Chondrocyte (in vitro differentiated cells): ENCODE measurements at places on chromosomes 6 and 20. TPM values are rescaled to one million over a fixed set of nuclear protein-coding genes. Genes with fewer than 3 reads are reported as not detected.

DNA sequence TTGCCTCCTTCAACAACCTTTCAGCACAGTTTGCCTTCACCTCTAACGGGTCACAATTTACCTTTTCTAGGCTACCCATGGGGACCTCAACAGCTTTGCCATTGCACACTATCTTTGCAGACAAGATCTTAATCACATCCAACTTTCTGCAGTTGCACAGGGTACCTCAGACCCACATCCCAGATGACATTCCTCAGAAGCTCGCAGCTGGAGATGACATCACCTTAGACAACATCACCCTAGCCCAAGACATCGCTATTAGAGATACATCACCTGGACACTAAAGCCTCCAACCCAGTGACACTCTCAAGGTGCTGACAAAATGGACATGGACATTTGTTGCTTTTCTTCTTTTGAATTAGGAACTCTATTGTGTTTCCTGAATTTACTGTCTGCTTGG is 38.6 kb upstream of the RPP40 start:
- DNase-seq = no peak

Gene PRDM13
- not detected in 3 replicates for total RNA-seq

Gene BTN3A1
- total RNA-seq = 10.9 to 19.3 TPM (median 11.6 TPM) in 3 replicates

DNA sequence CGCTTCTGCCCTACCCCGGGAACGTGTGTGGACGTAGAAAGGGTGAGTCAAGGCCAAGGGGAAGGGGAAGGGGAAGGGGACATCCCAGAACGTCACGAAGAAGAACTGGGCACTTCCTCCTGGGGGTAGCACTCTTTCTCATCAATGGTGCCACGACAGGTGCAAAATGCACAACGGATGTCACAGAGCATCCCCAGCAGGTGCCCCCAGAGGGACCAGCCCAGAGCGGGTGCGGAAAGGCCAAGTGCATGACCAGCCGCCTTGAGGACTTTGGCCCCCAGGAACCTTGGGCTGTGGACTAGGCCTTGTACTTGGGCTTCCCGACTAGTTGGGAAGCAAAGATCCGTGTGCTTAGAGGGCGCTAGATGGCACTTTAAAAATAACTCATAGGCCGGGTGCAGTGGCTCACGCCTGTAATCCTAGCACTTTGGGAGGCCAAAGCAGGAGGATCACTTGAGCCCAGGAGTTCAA is 12.1 kb upstream of the SRC start:
- peak; percentile 75 for DNase-seq

Gene GHRH
- total RNA-seq = not detected in 3 replicates

DNA sequence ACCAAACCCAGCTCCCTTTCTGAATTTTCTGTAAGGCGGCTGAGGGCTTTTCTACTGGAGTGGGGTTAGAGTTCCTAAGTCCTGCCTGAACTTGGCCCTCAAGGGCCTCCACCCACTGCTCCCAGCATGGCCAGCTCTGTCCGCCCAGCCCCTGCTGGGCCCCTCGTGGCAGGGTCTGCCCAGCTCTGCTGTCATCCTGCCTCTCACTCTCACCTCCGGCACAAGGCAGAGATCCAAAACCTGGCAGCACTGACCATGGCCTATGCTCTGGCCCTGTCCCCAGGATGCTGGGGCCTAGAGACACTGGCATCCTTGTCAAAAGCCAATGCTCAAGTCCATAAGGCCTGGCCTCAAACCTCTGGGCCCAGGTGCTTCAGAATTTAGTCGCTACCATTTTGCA is 61.1 kb downstream of the TAF4 start:
- DNase-seq = no peak

Gene GSTA3
- total RNA-seq = not detected in 3 replicates

Gene HSPA1L
- 0.89 to 1.5 TPM (median 1.00 TPM) in 3 replicates for total RNA-seq

GRCh38 chr6:16691324-16691723 is 69.9 kb downstream of the ATXN1 start:
- DNase-seq = no peak

- no peak for DNase-seq
These were observed 197.8 kb downstream of the HAO1 start for GRCh38 chr20:7742479-7742878.

Gene LINC00237
- not detected in 3 replicates for total RNA-seq

GRCh38 chr6:10417681-10418104 is 2.8 kb upstream of the TFAP2A start:
- no peak for DNase-seq

- DNase-seq = no peak
These were observed 589.4 kb downstream of the RFPL4B start for GRCh38 chr6:112936504-112936903.

DNA sequence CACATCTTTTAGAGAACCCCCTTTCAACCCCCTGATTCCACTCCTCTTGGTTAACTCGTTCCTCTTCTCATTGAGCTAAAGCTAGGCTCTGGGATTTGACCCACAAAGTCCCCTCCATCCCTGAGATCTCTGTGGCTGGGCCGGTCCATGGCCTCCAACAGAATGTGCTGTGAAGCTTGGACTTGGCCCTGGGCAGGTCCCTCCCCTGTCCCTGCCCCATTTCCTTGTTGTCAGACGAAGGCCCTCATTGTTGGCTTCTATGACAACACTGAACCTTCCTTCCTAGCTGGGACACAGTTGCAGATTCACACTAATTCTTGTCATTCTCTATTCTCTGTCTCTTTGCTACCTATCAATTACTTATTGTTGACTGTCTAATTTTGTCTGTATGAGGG is 156.1 kb downstream of the SYCP2 start:
- no peak for DNase-seq

DNA sequence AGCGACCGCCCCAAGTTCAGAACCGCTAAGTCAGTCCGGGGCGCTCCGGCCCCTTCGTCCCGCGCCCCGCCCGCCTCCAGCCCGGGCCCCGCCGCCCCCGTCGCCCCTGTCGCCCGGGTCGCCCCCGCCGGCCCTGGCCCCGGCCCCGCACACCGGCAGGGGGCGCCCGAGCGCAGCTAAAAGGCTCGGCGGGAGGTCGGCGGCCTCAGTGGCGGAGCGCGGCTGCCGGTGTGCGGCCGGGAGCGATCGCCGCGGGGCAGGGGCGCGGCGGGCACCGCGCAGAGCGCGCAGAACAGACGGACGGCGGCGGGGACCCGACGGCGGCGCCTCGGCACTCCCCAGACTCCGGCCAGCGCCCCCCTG is at the start of gene FNDC1:
Gene FNDC1, plus strand, starts transcription at position 208 of the 363 bp plus-strand sequence. CDS start 197 bp downstream, outside the sequence.
- DNase-seq = no peak

- no peak for DNase-seq
These were observed 252.0 kb downstream of the HIVEP2 start for GRCh38 chr6:142692942-142693341.

- DNase-seq = no peak
These were observed 24.4 kb downstream of the COMMD7 start for GRCh38 chr20:32718749-32719348.

Gene CBLN4
- total RNA-seq = not detected in 3 replicates

Gene HEY2
- total RNA-seq = 17.6 to 43.0 TPM (median 41.2 TPM) in 3 replicates

GRCh38 chr20:43827940-43828562 is 86.6 kb upstream of the TOX2 start:
- DNase-seq = no peak

DNA sequence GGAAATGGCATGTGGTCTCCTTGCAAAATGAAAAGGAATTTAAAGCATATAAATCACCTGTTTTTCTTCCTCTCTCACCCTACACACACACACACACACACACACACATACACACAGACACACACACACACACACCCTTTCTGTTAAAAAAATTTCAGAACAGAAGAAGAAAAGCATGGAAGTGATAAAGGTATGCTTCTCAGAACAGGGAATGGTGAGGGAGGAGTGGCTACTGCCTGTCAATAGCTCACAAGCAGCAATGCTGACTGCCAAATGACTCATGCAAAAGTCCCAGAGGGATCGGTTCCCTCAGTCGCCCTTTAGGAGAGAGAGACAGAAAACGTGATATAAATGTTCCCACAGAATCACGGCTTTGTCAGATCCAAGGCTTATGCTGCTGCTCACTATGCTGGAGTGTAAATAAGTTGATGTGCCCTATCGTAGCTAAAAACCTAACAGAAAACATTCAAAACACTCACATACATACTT is 102.6 kb downstream of the IBTK start:
- no peak for DNase-seq

Gene E2F1
- total RNA-seq = 7.5 to 17.0 TPM (median 7.6 TPM) in 3 replicates

DNA sequence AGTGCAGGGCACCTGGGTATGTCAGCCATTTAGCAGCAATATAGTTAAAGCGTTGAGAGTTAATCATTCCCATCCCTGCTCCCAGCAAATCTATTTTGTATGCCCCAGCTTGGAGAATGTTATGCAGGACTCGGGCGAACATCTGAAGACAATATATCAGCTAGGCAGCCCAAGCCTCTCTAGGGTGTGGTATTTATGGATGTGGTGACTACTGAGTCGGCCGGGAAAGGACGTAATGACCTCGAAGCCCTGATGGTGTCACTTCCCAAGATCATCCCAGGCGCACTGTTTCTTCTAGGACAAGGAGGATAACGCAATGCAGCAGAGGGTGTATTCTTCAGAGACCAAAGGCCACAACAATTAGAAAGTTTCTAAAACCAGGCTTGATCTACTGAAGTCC is 63.6 kb upstream of the FAM184A start:
- DNase-seq = no peak

DNA sequence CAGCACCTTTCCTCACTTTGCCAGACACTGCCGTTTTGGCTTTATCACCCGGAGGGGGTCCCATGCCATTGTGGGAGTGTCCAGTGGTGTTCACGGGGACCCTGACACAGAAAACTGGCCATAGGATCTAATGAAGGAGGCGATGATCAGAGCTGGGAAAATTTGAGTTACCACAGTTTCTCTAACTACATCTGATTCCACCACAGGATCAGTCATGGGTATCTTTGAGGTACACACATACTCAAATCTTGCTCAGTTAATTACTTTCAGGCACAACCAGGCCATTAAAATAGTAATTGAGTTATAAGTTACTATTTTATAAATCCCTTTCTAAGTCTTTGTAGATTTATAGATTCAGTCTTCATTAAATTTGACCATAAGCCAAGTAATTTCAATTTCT is 215.1 kb downstream of the PRL start:
- DNase-seq = no peak

DNA sequence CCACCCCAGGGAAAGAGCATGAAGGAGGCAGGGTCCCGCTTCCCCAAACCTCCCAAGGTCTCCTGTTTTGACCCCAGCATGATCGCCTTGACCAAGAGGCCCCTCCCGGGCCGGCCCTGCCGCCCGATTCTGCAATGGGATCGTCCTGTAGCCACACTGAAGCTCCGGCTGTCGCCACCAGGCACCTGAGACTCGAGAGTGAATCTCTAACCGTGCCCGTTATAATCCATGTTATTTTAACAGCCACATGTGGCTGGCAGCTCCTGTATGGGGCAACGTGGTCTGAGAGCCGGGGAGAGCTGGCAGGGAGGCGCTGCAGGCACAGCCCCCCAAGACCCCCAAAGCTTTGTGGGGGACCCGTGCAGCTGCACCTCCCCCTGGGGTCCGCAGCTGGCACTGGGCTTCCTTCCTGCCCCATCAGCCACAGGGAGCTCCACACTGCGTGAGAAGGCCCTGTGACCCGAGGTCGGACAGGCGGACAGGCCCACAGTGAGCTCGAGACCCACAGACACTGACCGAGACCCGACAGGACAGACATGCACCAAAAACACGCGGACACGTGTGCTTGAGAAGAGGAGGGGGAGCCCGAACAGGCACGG is 51.3 kb downstream of the KCNQ2 start:
- no peak for DNase-seq

Gene ARMC12
- 1.8 to 1.9 TPM (median 1.8 TPM) in 3 replicates for total RNA-seq

- no peak for DNase-seq
These were observed 31.3 kb downstream of the SLC22A3 start for GRCh38 chr6:160379466-160379865.

DNA sequence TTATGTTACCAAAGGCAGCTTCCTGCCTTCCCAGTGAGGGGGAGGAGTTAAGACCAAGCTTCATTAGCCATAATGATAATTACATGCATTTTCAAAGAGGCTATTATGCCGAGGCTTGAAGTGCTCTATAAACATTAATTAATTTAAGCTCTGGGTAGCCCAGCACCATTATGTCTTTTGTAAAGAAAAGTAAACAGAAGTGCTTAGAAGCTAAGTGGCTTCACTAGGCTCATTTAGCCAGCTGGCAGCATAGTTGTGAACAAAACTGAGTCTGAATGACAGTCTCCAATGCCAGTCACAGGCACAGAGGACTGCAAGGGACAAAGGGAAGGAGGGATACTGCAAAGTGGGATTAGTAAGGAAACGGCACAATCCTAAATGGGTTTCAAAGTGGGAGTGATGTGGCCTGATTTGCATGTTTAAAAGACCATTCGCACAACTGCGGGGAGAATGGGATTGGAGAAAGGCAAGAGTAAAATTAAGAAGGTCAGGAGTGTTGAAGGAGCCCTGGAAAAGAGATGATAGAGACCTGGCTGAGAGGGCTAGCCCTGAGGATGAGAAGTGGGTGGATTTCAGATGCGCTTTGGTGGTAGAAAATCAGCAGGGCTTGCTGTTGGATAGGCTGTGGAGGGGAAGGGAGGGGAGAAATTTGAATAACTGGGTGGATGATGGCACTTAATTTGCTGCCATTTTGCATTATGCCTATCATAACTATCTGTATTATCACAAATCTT is 20.1 kb upstream of the ISM1 start:
- no peak for DNase-seq

DNA sequence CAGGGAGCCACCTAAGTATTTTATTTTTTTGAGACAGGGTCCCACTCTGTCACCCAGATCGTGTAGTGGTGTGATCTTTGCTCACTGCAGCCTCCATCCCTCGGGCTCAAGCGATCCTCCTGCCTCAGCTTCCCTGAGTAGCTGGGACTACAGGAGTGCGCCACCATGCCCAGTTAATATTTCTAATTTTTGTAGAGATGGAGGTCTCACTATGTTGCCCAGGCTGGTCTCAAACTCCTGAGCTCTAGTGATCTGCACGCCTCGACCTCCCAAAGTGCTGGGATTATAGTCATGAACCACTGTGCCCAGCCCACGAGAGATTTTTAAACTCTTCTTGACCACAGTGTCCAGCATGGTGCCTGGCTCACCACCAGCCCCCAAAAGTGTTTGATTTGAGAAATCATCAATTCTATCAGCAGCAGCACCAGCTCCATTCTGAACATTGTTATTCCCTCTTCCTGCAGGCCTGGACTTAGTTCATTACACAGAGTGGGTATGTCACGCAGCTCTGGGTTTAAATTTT is 2.3 kb upstream of the TGM2 start:
- no peak for DNase-seq

DNA sequence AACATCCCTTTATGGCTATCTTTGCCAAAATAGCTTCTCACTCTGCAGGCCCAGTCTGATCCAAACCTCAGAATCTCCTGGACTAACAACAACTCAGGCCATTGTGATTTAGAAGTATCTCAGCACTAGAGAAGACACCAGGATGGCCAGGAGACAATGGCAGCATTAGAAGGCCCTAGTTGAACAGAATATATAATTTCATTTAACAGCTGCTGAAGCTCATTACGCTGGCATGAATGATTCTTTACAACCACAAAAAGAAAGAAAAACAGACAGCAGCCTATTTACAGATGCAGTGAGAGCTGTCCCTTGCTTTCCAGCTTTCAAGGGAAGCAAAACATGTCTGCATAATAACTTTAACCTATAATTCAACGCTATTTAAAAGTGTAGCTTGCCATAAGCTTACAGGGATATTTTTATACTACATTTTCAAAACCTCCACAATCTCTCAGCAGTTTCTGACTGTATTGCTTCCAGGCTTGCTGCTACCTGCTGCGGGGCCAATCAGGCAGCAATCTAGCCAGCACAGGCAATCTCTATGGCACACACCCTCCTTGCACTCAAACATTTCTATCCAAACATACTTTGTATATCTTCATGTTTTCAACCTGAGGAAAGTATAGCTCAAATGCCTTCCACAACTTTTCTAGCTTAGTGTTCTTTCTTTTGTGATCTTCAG is 107.3 kb downstream of the OGFRL1 start:
- DNase-seq = no peak
